ENCODE measurements at places on chromosomes 1 and 21.
A peak's percentile ranks its signal among the peaks of the same experiment; 100 is the strongest.

DNA sequence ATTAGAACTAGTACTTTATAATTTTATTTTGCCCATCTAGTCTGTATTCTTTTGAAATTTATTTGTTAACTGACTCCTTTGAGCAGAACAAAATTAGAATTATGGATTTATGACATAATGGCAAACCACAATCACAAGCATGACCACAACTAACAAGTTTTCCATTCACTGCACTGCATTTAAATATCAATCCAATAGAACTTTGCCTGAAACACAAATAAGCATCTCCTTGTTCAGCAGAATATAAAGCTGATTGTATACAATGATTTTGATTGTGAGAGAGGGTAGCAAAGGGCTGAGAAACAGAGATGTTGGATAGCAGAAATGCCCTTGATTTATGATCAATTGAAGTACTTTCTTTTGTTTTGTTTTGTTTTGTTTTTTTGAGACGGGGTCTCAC lies 495.5 kb upstream of the RGS18 start:
- H3K4me3 ChIP-seq, result no peak overlapping the region
- no peaks in the 10 kb centered on the region for H3K4me1 ChIP-seq
- no peak overlapping the region for H3K27ac ChIP-seq
- no peaks in the 10 kb centered on the region for H3K27me3 ChIP-seq
- H3K36me3 ChIP-seq, result no peaks in the 10 kb centered on the region

- no peaks in the 10 kb centered on the region for H3K36me3 ChIP-seq
- DNase-seq, result no peak
- H3K27ac ChIP-seq, result no peak overlapping the region
- no peaks in the 10 kb centered on the region for H3K27me3 ChIP-seq
These were observed 134.8 kb downstream of the PBX1 start for GRCh38 chr1:164693564-164694359.

DNA sequence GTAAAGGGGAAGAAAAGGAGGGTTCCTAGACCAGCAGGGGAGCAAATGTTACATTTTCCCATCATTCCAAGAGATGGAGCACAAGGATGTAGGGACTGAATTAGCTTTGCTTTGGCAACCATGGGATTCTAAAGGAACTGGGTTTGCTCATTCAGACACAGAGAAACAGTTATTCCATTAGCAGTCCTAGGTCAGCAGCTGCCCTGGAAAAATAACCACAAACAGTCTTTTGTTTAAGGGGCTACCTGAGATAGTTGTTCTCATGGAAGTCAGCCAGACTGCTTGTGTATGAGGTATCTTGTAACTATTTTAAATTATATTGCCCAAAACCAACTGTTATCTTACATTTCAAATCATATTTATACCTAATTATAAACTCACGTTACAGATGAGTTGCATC lies 58.4 kb upstream of the VCAM1 start:
- H3K4me1 ChIP-seq, result peaks cover 3% of the 10 kb centered on the region
- no peaks in the 10 kb centered on the region for H3K36me3 ChIP-seq
- no peak overlapping the region for H3K4me3 ChIP-seq
- H3K27me3 ChIP-seq, result no peaks in the 10 kb centered on the region
- no peak for DNase-seq
- H3K27ac ChIP-seq, result no peak overlapping the region

DNA sequence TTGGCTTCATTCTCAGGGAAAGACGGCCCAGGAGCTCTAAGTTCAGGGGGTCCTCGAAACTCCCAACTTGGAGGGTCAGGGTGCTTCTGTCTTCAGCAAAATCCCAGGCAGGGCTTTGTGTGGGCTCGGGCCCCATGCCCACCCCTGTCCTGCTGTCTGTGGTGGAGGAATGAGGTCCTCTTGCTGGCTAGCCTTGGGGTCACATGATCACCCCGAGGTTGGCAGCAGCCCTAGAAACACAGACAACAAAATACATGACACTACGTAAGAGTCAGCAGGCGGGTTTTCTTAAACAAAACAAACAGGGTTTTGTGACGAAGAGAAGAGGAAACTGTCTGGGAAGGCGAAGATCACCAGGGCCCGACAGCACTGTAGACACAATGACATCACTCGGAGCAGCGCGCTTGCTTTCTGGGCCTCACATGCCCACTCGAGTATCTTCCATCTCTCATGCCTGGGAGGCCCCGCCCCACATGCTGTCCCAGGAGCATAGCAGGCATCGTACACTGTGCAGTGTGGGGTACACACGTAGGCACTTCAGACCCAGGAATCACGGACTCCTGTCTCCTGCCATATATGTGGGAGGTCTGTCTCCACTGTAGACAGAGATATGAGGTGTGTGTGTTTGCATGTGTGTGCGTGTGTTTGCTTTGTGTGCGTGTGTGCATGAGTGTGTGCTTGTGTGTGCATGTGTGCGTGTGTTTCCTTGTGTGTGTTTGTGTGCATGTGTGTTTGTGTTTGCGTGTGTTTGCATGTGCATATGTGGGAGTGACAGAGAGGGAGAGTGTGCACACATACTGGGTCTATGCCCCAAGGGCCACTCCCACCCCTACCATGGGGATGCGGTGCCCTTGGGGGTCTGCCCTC lies 94.7 kb downstream of the SIK1 start:
- H3K4me1 ChIP-seq, result peaks cover 11% of the 10 kb centered on the region
- DNase-seq, result no peak
- no peak overlapping the region for H3K4me3 ChIP-seq
- H3K27ac ChIP-seq, result no peak overlapping the region

DNA sequence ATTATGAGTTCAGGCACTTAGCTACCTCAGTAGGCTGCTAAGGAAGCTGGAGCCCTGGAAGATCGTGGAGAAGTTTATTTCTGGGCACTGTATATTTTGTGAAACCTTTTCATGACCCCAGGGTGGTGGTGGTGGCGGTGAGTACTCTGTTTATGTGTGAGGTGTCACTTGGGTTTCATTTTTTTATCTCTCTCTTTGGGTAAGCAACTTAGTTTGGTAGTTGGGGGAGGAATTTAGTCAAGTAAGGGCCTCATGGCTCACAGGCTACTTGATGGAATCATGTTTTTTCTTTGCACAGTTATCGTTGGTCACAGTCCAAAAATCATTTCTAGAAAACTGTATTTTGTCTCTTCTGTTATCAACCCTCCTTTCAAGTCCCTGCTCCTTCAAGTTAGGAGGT lies 33.9 kb downstream of the C1orf141 start:
- H3K4me3 ChIP-seq, result no peak overlapping the region
- no peaks in the 10 kb centered on the region for H3K27me3 ChIP-seq
- no peak for DNase-seq
- no peak overlapping the region for H3K27ac ChIP-seq
- peaks cover 19% of the 10 kb centered on the region for H3K4me1 ChIP-seq

DNA sequence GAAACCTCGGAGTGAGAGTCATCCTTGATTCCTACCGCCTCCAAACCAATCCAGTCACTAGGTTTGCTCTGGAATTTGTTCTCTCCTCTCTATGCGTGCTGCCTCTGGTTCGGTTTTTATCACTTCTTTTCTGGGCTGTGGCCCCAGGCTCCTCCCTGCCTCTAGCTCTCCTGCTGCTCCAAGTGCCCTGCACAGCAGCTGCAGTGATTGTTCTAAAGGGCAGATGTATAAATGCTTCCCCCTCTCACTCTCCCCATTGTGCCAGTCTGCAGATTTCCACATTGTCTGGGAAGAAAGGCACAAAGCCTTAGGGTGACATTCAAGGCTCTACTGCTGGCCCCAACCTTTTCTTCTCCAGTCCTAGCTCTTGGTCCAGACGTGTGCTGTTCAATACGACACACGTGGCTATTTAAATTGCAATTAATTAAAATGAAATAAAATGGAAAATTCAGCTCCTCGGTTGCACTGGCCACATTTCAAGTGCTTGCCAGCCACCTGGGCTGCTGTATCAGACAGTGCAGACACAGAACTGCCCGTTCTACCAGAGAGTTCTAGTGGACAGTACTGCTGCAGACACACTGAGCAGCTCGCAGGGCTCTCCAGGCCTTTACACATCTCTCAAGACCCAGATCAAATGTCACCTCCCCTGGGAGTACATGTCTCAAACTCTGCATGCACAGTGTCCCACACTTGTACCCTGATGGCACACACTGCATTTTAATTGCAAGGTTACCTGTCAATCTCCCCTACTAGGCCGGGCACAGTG lies 12.4 kb downstream of the TRIM62 start:
- H3K27ac ChIP-seq, result no peak overlapping the region
- H3K4me1 ChIP-seq, result peaks cover 15% of the 10 kb centered on the region
- H3K4me3 ChIP-seq, result no peak overlapping the region

DNA sequence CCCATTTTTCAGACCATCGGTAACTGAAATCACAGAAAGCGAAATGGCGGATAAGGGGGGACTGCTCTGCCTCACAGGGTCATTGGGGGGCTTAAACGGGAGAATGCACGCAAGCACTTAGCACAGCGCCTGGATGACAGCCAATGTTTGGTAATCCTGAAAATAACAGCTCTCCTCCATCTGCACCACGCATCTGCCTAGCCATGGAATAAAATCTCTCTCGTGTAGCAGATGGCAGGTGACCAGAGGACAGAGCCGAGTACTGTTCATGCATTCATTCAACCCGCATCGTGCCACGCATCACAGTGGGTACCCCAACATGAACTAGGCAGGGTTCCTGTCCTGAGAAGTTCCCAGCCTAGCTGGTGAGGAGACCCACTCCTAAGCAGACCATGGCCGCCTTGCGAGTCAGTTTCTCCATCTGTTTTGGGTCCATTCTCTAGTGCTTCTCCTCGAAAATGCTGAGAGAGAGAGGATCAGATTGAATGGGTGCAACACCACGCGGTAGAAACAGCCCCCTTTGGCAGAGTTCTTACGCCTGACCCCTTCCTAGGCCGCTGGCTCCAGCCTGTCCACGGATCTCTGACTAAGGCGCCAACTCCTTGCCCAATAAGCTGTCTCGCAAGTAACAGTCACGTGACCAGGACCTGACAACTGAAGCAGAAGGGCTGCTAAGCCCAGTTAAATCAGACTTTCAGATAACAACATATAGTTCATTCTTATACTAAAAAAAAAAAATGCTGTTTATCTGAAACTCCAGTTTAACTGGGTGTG lies 7.3 kb downstream of the SLC1A7 start:
- DNase-seq, result no peak
- H3K4me3 ChIP-seq, result no peak overlapping the region
- no peak overlapping the region for H3K27ac ChIP-seq
- H3K4me1 ChIP-seq, result peaks cover 12% of the 10 kb centered on the region

DNA sequence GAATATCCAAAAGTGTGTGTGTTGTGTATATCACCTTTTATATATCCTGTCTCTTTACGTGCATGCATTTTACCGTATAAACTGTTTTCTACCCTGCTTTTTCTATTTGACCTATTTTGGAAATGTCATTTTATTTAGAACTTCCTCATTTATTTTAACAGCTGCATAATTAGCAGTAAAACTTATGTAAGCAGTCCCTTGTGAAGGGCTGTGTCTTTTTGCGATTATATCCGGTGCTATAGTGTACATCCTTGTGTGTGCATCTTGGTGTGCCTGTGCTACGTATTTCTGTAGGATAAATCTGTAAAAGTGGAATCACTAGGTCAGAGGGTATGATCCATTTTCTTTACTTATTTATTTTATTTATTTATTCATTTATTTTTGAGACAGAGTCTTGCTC lies 7.2 kb downstream of the LGALS8 start:
- DNase-seq, result no peak
- H3K27ac ChIP-seq, result no peak overlapping the region
- no peaks in the 10 kb centered on the region for H3K27me3 ChIP-seq
- no peaks in the 10 kb centered on the region for H3K36me3 ChIP-seq
- H3K4me3 ChIP-seq, result no peak overlapping the region

GRCh38 chr1:172041102-172041501 lies 199.8 kb downstream of the DNM3 start:
- H3K27ac ChIP-seq, result no peak overlapping the region
- DNase-seq, result no peak
- H3K36me3 ChIP-seq, result no peaks in the 10 kb centered on the region
- H3K4me3 ChIP-seq, result no peak overlapping the region
- H3K27me3 ChIP-seq, result no peaks in the 10 kb centered on the region

GRCh38 chr1:218255090-218255489 lies 30.0 kb upstream of the RRP15 start:
- H3K27ac ChIP-seq, result no peak overlapping the region
- no peaks in the 10 kb centered on the region for H3K27me3 ChIP-seq
- no peak overlapping the region for H3K4me3 ChIP-seq
- no peaks in the 10 kb centered on the region for H3K36me3 ChIP-seq
- no peak for DNase-seq

DNA sequence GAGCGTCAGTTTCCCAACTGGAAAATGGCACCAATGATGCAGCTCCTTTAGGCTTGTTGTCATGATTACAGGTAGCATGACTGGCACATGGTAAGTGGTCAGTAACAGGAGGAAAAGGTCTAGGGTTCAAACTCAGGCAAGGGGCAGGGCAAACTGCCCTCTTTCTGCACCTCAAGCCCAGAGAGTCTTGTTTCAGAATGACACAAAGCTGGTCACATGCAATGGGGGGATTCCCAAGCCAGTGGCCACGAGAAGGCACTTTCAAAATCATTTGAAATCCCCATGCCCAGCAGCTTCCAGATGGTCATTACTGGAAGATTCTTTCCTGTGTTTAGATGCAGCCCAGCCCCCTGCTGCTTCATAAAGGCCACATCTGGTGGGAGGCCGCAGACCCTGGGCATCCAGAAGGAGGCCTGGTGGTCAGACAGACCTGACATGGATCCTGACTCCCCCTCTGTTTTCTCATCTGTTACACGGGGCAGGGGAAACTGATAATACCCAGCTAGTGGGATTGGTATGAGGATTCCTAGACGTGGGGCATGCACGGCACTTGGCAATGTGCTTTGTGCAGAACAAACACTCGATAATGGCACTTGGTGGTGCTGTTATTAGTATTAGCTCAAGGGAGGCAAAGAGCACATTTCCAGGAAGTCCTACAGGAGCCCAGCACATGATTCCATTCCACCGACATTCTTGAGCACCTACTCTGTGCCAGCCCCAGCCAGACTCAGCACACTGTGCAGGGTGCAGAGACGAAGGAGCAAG lies 6.9 kb upstream of the PLA2G2D start:
- no peaks in the 10 kb centered on the region for H3K36me3 ChIP-seq
- no peak overlapping the region for H3K4me3 ChIP-seq
- H3K4me1 ChIP-seq, result no peaks in the 10 kb centered on the region
- no peaks in the 10 kb centered on the region for H3K27me3 ChIP-seq
- no peak overlapping the region for H3K27ac ChIP-seq
- DNase-seq, result no peak

- H3K4me1 ChIP-seq, result peaks cover 5% of the 10 kb centered on the region
- H3K27me3 ChIP-seq, result no peaks in the 10 kb centered on the region
- DNase-seq, result no peak
- H3K36me3 ChIP-seq, result no peaks in the 10 kb centered on the region
- H3K4me3 ChIP-seq, result no peak overlapping the region
- H3K27ac ChIP-seq, result no peak overlapping the region
These were observed 46.4 kb upstream of the SLC22A15 start for GRCh38 chr1:115929881-115930280.

GRCh38 chr1:87428367-87428766 lies 99.7 kb downstream of the LMO4 start:
- no peaks in the 10 kb centered on the region for H3K36me3 ChIP-seq
- H3K4me3 ChIP-seq, result peak overlapping the region; percentile 14
- H3K27me3 ChIP-seq, result no peaks in the 10 kb centered on the region
- H3K27ac ChIP-seq, result peak overlapping the region; percentile 8
- H3K4me1 ChIP-seq, result peaks cover 34% of the 10 kb centered on the region
- peak; percentile 18 for DNase-seq

GRCh38 chr1:16168622-16169360 lies 12.9 kb upstream of the EPHA2 start:
- H3K4me1 ChIP-seq, result peaks cover 30% of the 10 kb centered on the region
- no peaks in the 10 kb centered on the region for H3K27me3 ChIP-seq
- DNase-seq, result no peak
- H3K27ac ChIP-seq, result no peak overlapping the region

Measured in neural progenitor cell (in vitro differentiated cells).